ENCODE measurements at places on chromosomes 2 and 18.

DNA sequence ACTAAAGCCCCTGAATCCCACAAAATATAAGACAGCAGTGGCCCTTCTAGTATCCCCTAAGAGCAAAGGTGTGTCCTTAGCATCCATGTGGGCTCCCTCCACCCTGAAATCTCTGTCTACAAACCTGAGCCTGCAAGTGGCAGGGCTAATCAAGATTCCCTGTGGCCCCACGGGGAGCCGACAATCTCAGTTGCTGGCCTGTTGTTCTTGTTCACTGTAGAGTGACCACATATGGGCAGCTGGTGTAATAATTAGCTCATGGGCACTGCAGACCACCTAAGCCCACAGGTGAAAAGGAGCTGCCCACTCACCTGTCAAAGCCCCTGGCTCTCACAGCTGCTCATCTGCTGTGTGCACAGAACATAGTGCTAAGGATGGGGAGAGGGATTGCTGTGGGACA is 102.3 kb downstream of the MRO start:
- ATAC-seq: no peak

- no peak for ATAC-seq
These were observed 101.7 kb upstream of the MSH2 start for GRCh38 chr2:47301277-47301618.

- ATAC-seq: no peak
These were observed 367.1 kb downstream of the ZEB2 start for GRCh38 chr2:144152817-144153271.

DNA sequence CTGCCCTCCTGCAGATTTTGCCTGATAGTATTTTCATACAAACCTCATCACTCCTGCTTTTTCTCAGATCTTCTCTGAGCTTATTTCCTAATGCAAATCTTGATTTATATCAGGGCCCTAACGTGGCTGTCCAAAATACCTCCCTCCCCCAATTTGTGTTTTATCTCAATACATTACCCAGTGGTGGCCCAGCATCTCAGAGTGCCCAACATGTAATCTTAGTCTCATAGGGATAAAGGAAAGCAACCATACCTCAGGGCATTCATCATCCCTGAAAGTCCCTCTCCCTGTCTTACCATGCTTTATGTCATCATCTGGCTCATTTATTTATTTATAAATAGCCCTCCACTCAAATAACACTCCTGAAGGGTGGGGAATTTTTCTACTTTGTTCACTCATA is 135.3 kb downstream of the SLC8A1 start:
- no peak for ATAC-seq

DNA sequence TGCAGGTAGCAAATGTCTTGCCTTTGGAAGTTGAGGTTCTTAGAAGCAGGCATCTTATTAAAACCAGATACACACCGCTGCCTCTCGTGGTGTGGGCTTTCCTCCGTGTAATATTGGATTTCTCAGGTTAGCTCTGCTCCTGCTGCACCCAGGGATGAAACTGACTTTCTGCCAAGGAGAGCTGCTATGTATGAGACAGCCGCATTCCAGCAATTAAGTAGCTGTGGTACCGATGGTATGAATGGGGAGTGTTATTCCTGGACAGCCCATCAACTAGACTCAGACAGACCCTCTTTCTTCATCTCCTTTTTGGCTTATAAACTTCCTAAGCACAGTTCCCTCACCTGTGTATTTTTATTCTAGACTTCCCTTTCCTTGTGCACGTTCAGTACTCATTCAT is 6.8 kb upstream of the EHD3 start:
- ATAC-seq: no peak

- no peak for ATAC-seq
These were observed 21.5 kb downstream of the WDR43 start for GRCh38 chr2:28915939-28916338.

DNA sequence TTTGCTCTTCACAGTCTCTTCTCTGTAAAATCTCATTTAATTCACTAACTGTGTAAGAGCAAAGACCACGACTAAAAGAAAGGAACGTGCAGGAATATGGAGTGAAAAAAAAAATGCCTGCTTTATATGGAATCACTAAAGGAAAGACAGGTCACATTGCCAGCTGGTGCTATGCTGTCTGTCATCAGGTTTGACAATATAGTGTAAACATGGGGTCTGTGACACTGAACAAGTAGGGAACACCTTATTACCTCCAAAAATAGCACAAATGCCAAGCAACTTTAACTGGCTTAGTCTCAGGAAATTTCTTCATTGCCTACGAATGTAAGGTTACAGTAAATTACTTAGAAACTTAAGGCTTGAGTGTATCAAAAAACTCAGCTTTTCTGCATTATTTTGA is 364.5 kb upstream of the LINC00305 start:
- ATAC-seq: no peak

DNA sequence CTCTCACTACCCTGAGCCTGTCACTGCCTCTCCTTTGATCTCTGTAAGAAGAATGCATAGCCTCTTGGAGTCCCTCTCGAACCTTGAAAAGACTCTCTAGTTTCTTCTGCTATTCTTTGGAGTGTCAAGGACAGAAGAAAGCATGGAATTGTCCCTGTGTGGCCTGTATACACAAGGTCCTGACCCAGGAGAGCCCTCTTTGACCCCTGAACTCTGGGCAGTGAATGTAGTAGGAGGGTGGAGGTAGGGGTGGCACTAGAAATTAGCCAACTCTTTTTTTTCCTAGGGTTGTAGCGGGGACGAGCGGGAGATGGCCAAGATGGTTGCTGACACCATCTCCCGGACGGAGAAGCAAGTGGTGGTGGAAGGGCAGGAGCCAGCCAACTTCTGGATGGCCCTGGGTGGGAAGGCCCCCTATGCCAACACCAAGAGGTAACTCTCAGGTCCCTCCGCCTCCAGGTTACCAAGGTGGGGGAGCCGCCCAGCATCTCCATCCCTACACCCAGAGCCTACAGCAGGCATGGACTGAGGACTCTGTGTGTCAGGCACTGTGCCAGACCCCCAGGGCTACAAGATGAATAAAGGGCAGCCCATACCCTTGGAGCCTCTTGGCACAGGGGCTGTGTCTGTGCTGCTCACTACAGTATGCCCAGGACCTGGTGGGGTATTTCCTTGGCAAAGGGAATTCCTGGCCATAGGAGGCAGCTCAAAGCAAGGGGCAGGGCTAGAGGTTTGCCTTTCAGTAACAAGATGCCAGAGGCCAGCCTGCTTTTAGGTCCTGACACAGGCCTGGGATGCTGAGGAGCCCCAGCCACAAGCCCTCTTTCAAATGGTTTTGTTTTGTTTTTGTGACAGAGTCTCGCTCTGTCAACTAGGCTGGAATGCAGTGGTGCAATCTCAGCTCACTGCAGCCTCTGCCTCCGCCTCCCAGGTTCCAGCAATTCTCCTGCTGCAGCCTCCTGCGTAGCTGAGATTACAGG is 16.4 kb downstream of the VIL1 start:
- ATAC-seq: no peak

DNA sequence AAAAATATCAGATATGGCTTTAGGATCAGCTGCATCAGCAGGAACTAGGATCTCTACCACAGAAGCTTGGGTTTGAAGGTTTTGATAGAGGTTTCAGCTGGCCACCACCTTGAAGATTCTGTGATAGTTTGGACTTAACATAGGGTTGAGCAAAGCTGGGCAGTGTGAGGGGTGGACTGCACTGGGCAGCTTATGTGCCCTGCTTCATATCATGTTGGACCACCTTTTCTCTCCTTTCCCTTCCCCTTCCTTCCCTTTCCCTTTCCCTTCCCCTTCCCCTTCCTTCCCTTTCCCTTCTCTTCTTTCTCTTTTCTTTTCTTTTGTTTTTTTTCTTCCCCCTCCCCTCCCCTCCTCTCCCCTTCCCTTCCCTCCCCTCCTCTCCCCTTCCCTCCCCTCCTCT is 196.3 kb upstream of the CXCR4 start:
- no peak for ATAC-seq

DNA sequence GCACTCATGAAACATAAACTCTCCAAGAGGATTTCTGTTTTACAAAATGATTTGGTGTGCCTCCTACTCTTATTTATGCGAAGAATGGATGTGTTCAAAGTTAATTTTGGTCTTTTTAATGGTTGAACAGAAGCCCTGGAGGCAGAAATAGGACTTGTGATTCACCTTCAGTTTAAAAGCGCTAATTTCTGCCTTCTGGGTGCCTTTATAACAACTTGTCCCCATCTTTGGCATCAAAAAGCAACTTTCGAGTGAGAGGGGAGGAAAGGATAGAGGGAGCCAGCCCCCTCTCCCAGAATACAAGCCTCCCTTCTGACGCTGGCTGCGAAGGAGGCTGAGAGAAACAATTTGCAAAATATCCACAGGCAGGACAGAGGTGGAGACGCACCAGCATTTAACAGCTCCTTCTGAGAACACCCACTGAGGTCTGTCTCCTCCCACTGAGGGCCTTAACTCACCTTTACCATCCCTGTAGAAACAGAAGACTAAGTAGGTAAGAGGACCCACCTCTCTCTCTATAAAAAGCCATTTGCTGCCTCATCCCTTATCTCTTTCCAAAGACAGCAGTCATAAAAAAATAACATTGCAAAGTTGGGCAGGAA is 24.3 kb upstream of the BCL11A start:
- no peak for ATAC-seq

GRCh38 chr2:205646680-205647079 is 35.6 kb upstream of the NRP2 start:
- no peak for ATAC-seq

GRCh38 chr2:155907211-155907610 is 425.3 kb downstream of the NR4A2 start:
- ATAC-seq: no peak

- peak; percentile 69 for ATAC-seq
These were observed 14.6 kb upstream of the ITGAV start for GRCh38 chr2:186575302-186575701.

DNA sequence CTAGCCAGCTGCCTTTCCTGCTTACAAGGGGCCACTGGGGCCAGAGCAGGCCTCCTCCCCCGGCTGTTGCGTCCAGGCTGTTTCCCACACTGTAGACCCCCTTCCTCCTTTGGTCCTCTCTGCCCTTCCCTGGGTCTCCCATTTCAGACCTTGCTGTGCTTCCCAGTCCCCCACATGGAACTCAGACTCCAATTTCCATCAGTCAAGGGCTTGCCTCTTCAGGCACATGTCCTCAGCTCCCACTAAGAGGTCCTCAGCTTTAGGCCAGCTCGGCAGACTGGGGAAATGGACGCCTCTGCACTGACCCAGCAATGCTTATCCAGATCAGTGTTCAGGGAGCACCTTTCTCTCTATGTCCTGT is 98.0 kb upstream of the BZW1 start:
- no peak for ATAC-seq

GRCh38 chr2:201932511-201932910 is 101.1 kb upstream of the FZD7 start:
- no peak for ATAC-seq

- ATAC-seq: no peak
These were observed 100.3 kb downstream of the B3GNT2 start for GRCh38 chr2:62296034-62296831.

DNA sequence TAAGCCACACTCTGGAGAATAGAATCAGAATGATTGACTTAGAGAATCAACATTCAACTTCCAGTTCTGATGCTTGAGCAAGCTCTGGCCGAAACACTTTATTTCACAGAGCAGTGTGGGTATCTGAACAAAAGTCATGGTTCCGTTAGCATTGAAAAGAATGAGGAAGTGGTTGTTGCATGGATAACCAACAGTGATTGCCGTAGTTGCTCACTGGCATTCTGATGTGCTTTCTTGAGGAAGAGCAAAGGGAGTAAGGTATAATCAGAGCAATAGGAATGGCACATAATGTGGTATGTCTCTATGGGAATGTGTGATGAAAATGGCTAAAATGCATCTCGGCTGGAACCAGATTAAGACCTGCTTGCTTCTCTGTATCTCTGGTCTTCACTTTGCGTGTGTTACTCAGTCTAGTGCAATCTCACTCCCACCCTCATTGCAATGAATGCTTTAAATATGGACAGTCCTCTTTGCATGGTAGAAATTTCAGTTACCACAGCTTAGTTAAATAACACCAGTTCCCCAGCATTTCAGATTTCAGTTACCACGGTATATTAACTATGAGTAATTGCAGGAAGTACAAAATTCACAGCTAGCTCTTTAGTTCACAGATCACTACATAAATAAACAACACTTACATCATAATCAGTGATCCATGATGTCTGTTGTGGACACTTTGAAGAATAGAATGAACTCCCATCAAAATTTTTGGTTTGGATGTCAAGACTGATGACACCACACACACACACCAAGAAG is 7.8 kb upstream of the RAB12 start:
- ATAC-seq: peak; percentile 28
